ENCODE measurements at places on chromosomes 2 and 18.

- DNase-seq = no peak
Measured at GRCh38 chr2:174717273-174717672, 47.0 kb downstream of the CHRNA1 start.

DNA sequence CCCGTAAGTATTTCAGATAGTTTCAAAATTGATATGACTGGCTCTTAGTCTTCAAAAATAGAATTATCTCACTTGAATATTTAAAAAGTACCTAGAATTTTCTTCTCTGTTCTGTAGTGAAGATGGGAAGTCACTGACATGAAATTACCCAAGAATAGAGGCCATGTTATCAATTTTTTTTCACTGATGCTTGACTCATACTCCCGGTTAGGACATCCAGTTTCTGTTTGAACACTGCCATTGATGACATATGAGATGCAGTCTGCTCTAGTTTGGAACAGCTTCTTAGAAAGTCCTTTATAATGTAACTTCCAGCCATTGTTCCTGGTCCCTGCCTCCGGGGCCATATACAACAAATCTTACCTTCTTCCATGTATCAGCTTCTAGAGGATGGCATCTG, 26.0 kb downstream of the MAP3K20 start:
- DNase-seq = no peak

- peak; percentile 50 for DNase-seq
Measured at GRCh38 chr2:241859436-241860183, 916 bp upstream of the PDCD1 start.

DNA sequence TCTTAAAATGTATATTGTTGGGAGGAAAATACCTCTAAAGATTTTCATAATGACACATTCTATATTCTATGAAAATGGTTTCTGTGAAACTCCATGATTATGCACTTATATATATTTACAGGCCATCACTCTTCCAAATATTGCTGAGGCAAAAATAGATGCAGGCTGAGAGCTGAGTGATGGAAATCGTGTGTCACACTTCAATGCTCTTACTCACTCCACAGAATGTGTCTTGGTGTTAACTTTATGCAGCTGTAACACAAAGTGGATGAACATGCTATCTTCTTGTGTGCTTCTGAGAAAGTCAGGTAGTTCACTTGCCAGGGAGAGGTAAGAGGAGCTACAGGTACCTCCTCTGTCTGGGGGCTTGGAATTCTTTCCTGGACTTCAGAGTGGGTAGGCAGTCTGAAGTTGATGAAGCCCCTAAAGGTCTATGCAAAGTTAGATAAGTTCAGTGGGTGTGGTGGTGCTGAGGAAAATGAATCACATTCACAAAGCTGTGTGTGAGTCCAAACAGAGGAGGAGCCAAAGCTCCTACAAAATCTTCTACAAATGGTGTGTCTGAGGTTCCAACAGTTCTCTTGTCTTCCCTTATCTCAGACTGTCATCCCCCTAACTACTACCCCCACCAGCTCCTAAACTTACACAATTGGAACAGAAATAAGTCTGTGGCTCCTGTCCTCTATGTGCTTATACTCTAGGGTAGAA, 74.2 kb upstream of the ST6GAL2 start:
- DNase-seq = no peak

DNA sequence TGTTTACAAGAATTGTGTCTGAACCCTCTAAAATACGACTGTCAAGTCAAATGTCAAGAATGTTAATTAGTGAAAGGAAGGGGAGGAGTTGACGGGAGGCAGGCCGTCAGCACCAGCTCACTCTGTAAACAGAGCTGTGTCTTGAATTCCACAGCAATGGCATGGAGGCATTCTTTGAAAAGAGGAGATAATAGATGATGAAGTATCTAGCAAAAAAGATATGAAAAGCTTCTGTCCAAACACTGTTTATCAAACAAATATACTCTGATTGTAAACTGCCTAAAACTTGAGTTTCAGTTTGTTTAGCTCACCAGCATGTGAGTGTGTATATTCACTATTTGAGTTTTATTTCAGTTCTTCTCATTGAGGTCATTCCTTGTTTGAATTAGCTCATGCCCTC, 94.7 kb upstream of the CDC42EP3 start:
- no peak for DNase-seq

- DNase-seq = no peak
Measured at GRCh38 chr2:61710711-61711110, 143.1 kb downstream of the FAM161A start.

GRCh38 chr2:134109725-134110124, 144.1 kb upstream of the MGAT5 start:
- no peak for DNase-seq

- no peak for DNase-seq
Measured at GRCh38 chr2:217269701-217270484, 410.0 kb upstream of the TNP1 start.

DNA sequence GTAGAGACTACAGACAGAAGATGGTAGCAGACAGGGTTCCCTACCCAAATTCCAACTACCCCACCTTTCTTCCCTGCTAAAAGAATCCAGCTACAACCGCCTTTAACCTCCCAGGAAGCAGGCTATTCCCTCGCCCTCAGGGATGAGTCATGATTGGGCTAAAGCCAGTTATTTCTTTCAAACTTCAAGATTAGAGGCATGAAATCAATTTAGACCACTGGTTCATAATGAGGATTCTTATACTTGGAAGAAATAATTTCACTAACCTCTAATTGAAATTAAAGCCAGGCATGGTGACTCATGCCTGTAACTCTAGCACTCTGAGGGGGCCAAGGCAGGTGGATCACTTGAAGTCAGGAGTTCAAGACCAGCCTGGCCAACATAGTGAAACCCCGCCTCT, 20.0 kb downstream of the TRIP12 start:
- DNase-seq = no peak

- no peak for DNase-seq
Measured at GRCh38 chr2:74768401-74768914, 65.5 kb upstream of the HK2 start.

DNA sequence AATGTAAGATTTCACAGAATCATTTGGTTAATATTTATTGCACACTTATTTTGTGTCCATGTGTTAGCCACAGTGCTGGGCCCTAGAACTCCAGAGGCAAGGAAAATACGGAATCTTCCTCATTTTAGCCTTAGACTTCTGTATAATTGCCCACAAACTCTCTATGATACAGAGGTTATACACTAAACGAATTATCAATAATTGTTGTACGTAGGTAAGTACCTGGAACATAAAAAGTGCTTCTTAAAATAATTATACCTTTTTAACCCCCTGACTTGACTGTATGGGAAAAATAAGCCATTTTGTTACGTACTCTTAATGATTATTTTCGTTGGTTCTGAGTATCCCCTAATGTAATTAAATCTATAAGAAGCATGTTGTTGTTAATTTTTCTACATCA, 119.4 kb downstream of the ARHGAP15 start:
- no peak for DNase-seq

DNA sequence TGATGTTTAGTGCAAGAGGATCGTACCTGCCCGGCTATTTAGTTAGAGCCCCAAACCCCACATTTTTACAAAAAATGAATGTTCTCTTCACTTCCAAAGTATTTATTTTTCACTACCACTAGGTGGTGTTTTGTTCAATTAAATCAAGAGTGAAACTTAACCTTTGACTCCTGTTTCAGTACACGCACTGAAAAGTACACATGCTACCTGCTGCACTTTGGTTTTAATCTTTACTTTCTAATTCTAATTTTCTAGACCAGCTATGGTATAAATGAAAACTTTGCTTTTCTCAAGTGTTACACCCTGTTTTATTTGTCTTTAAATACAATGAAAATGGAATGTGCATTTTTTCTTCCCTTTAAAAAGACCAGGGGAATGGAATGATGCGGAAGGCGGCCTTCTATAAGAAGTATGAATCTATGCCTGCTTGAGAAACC, 31.4 kb upstream of the CHN1 start:
- no peak for DNase-seq

DNA sequence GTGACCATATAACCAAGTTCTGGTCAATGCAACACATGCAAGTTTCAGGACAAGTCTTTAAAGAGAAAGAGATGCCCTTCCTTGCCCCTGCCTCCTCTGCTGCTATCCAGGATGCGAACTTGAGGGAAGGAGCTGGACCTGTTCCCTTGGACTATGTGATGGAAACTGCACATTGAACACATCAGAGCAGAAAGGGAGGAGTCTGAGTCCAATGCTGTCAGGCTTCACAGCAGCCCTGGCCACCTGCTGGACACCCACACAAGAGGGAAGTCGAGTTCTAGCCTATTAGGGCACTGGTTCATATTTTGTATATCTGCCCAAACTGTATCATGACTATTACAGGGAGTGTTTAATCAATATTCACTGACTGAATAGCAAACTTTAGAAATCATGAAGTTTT, 38.3 kb upstream of the TEX51 start:
- no peak for DNase-seq

- no peak for DNase-seq
Measured at GRCh38 chr2:197332641-197333040, 22.1 kb upstream of the ANKRD44 start.

DNA sequence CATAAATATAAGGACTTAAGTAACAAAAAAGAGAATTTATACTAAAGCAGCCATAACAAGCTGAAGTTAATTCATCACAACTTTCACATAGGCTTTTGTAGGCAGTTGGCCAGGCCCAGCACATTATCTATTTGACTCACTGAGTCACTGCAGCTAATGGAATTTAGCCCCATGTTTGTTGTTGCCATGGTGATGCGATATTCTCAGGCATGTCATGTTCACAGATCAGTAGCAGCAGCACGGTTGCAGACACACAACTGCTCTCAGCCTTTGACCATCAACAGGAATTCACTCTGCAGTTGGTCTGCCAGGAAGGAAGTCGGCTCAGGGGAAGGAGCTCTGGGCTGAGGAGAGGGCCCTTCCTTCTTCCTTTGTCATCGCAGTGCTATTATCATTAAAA, 639.8 kb downstream of the TMEM182 start:
- no peak for DNase-seq

- DNase-seq = no peak
Measured at GRCh38 chr2:224031358-224031970, 7.6 kb downstream of the SERPINE2 start.

DNA sequence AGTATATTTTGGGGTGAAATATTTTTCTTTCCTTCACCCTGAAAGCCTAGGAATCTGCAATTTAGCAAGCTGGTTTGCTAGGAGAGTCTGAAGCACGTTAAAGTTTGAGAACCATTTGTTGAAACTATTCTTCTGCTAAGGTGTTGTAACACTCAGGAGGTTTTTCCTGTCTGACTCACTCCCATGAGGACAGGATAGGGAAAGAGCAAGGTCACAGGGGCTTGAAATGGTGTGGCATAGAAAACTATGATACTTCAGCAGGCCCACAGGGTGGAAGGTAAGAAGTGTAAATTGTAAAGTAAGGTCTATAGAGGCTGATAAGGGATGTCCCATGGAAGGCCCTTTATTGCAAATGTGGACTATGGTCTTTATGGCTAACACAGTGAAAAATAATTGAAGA, 177.7 kb upstream of the ZC3H15 start:
- DNase-seq = no peak

DNA sequence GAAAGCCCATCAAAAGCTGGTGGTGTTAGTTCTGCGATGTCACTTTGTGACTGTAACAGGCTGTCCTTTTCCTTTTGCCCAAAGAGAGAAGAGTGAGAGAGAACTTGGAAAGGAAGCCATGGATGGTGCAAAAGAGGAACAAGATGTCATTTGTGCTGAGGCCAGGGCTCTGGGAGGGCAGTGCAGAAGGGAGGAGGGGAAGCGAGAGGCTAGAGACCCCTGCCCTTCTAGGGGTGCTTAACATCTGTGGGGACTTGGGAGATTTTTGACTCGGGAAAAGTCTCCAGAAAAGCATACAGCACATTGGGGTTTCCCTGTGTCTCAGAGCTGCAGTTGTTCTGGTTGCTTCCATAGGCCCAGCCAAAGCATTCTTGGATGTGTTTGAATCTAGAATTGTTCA, 49.6 kb downstream of the ZBTB7C start:
- no peak for DNase-seq

GRCh38 chr2:42117923-42118753, 51.0 kb upstream of the EML4 start:
- no peak for DNase-seq

DNA sequence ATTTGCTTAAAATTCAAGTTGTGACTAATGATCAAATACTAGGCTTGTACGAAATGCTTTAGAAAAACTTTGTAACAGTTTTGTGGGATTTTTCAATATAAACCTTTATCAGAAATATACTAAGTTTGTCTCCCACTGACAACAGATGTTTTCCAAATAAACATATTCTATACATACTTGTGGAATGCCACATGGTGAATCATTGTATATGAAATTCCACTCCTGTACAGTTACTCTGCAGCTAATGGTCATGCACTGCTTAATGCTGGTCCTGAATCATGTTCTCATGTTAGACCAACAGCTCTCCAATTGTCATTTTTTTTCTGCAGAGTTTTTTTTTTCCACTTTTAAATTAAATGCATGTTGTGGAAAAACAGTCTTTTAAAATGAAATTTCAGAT, 90.1 kb downstream of the DPP4 start:
- DNase-seq = no peak

DNA sequence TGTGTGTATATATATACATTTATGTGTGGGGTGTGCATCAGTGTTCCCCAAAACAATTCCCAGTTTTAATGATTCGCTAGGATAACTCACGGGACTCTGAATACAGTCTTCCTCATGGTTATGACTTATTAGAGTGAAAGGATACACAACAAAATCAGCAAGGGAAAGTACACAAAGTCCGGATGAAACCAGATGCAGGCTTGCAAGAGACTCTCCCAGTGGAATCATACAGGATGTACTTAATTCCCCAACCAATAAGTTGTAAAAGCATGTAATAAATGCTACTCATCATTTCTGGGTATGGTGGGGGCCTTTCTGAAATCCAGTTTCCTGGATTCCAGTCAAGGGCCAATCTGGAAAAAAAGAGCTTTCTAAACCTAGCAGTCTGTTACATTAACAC, 654.1 kb upstream of the SYT4 start:
- DNase-seq = no peak

DNA sequence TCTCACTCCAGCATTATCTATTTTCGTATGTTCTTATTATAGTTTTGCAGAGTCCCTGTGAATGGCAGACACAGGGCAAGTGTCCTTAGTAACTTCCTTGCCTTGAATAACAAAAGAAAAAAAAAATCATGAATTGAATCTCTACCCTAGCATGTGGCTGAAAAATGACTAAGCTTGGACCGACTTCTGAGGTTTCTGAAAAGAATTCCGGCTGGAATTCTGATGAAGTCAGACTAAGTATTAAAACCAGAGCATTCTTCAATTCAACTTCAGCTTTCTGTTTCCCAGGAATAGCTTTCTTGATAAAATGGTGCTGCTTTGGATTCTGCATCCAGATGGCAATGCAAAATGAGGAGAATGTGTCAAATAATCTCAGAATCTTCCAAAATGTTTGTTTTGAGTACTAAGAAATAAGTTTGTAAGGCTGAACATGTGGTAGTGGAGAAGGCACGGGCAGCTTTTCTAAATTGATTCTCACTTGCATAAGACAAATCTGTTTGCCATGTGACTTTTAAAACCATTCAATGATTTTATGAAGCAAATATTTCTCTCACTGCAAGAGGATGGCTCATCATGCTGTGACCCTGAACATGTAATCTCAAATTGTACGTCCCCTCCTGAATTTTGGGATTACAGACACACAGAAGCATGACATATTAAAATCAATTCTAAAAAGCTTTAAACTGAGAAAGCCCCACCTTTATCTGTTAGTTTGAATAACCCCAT, 1462.8 kb upstream of the LRRTM1 start:
- no peak for DNase-seq

- no peak for DNase-seq
Measured at GRCh38 chr2:171807119-171807518, 86.9 kb downstream of the SLC25A12 start.
